ENCODE measurements at places on chromosomes 13 and 19.

- no peak for DNase-seq
These were observed 5.5 kb downstream of the BLOC1S3 start for GRCh38 chr19:45184115-45184514.

GRCh38 chr13:60491531-60491930 is 94.5 kb downstream of the TDRD3 start:
- no peak for DNase-seq

- DNase-seq, result no peak
These were observed 24.9 kb upstream of the ARHGEF7 start for GRCh38 chr13:111090169-111090568.

DNA sequence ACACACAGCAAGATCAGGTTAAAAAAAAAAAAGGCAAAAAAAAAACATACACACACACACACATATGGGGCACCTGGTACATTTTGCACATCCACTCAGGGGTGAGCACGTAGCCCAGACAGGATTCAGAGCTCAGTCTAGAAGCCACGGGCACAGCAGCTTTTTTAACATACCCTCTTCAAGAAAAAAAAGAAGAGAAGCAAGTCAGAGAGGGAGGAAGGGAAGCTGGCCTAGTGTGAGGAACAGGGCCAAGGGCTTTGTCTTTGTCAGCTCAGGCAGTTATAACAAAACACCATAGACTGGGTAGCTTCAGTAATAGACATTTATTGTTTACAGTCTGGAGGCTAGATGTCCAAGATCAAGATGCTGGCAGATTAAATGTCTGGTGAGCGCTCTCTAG is 2.3 kb upstream of the TPM4 start:
- DNase-seq, result no peak

GRCh38 chr13:79108914-79109643 is 297.0 kb downstream of the RBM26 start:
- DNase-seq, result no peak

DNA sequence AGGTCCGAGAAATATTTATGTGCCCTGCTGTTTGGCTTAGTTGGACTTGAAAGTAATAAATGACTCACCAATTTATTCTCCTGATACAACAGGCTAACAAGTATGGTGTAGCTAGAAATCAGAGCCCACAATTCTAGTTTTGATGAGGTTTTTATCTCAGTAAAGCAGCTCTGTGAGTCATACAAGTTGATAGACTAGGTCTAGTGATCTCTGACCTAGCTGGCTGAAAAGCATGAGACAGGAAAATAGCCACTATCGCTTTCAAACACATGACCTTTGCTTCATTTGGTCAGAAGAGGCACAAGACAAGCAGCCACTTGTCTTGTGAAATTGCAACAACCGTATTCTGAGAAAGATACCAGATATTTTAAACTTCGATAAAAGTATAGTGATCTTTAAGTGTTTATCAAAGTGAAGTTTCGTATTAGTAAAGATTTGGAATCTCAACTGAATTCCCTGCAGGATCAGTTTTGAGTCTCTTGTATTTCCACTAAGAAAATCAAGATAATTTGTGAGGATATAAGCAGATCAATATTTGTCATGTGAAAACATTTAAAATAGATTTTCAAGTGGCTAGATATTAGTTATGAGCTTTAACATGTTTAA is 126.7 kb downstream of the MAB21L1 start:
- DNase-seq, result no peak

DNA sequence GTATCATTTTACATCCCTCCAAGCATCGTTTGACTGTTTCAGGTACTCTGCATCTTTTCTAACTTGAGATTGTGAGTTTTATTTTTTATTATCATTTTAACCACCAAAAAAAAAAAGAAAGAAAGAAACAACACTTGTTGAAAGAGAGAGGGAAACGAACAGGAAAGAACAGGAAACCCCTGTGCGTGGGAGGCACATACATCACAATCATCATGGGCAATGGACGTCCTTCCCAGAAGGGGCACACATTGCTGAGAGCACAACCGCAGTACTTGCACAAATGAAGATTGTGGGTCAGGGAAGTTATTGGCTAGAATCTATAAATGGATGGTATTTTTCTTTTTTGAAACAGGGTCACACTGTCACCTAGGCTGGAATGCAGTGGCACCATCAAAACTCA is 1.7 kb downstream of the CLC start:
- DNase-seq, result no peak

- DNase-seq, result no peak
These were observed 3.0 kb downstream of the LGALS4 start for GRCh38 chr19:38809592-38810252.

GRCh38 chr13:76833441-76833954 is 52.7 kb downstream of the KCTD12 start:
- DNase-seq, result no peak

- no peak for DNase-seq
These were observed 241.6 kb upstream of the MAB21L1 start for GRCh38 chr13:35718084-35718483.

GRCh38 chr19:2096034-2096479 is at the start of gene MOB3A:
Gene MOB3A (minus strand): TSS chr19:2096326. CDS start chr19:2078560, 17,766 bp downstream.
- peak; percentile 87 for DNase-seq

- DNase-seq, result no peak
These were observed 1.4 kb downstream of the DYRK1B start for GRCh38 chr19:39832341-39833083.

DNA sequence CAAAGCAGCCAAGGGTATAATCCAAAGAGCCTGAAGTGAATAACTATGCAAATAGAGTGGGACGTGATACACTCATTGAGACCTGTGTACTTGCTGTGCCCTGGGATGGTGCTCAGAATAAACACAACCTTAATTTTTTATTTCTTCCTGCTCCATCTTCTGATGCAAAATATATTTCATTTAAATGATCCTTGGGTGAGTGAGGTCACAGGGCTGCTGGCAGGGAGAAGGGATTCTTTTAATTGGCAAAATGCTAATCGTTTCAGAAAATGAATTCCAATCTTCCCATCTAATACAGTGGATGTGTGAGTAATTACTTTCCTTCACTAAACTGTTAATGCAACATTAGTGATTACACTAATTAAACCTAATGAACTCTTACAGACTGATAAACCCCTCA is 63.5 kb downstream of the SIAH3 start:
- no peak for DNase-seq

GRCh38 chr19:2633693-2634075 is 68.8 kb downstream of the GNG7 start:
- no peak for DNase-seq

DNA sequence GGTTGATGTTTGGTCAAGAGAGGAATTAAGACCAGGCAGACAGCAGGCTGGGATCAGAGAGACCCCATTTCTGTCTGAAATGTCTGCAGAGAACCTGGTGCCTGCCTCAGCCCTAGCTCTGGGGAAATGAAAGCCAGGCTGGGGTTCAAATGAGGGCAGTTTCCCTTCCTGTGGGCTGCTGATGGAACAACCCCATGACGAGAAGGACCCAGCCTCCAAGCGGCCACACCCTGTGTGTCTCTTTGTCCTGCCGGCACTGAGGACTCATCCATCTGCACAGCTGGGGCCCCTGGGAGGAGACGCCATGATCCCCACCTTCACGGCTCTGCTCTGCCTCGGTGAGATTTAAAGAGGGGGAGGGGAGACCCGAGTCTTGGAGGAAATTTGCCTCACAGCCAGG is at the start of gene LILRB4:
Gene LILRB4, plus strand, starts transcription at position 256 of the 400 bp plus-strand sequence. Its CDS starts 49 bp downstream, at position 305.
- DNase-seq, result no peak

- DNase-seq, result no peak
These were observed 18.2 kb upstream of the AKAP8 start for GRCh38 chr19:15397782-15398181.

DNA sequence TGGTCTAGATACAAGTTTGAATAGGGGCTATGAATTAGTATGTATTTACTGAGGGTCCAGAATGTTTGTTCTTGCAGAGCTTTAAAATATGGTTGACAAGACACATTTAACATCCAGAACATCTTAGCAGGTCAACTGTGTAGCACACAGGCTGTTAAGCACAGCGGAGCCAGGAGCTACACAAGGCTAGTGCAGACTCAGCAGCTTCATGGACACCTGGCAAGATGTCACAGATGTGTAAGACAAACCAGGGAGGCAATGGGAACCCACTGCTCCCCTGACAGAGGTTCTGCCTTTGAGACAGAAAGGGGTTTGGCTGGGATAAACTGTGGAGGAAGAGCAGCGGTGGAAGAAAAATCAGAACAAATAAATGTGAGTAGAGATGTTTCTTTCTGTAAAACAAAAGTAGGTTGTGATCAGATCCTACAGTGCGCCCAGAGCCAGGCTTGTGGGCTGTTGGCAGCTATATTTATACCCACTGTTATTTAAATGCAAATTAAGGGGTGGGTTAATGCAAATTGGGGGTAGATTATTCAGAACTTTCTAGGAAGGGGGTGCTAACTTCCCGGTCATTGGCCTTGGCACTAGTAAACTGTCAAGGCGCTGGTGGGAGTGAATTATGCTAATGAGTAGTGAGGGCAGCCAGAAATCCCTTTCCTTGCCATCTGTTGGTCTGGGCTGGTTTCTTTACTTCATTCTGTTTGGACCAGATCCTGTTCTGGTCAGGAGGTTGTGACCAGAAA is 33.0 kb downstream of the MIPEP start:
- no peak for DNase-seq

- DNase-seq, result no peak
These were observed 19.6 kb downstream of the C2CD4C start for GRCh38 chr19:389255-389934.
